Activated CD4-positive, CD25-positive, alpha-beta regulatory T cell (primary cell): ENCODE measurements at places on chromosomes 6 and 20.

- no peak for DNase-seq
Observed at GRCh38 chr20:58695084-58695722, 2.6 kb downstream of the NPEPL1 start.

GRCh38 chr6:44171899-44172546, 13.4 kb downstream of the CAPN11 start:
- no peak for DNase-seq

- DNase-seq, result no peak
Observed at GRCh38 chr20:38260378-38261053, at the start of gene KIAA1755. TSS of gene KIAA1755 (minus strand) at chr20:38260735. CDS start at chr20:38260500, 235 bp downstream.

GRCh38 chr6:52305948-52306767, 21.6 kb upstream of the MCM3 start:
- no peak for DNase-seq

DNA sequence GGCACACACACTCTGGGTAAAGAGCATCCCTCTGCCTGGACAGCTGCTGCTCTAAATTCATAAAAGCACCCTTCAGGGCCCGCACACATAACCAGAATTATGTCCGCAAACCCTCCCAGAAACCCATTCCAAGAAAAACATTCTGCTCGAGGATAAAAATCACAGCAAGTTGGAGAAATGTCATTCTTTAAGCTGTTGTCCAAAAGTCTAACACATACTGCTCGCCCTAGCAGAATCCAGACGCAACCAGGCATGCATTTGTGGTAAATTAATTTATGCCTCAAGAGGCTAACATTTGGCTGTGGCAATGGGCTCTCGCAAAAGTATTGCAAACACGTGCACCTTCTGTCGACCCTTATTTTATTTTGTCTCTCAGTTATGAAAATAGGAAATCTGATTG, 116.1 kb upstream of the INSM1 start:
- no peak for DNase-seq

DNA sequence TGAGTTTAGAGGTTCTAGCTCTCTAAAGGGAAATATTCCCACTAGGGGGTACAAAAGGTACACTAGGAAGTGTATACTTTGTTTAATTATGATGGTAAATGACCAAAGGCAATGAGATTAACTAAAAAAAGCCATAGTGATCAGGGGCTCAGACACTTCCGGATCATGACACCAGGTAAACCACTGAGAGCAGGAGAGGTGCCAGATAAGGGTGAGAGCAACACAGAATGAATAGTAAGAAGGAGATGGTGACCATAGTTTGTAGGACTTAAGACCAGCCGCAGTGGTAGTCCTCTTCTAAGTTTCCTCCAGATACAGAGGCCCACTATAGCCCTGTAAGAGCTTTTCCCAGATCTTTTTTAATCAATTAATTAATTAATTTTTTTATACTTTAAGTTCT, 40.8 kb downstream of the OR2J2 start:
- no peak for DNase-seq

- DNase-seq, result no peak
Observed at GRCh38 chr6:153045271-153045670, 42.8 kb upstream of the MTRF1L start.

DNA sequence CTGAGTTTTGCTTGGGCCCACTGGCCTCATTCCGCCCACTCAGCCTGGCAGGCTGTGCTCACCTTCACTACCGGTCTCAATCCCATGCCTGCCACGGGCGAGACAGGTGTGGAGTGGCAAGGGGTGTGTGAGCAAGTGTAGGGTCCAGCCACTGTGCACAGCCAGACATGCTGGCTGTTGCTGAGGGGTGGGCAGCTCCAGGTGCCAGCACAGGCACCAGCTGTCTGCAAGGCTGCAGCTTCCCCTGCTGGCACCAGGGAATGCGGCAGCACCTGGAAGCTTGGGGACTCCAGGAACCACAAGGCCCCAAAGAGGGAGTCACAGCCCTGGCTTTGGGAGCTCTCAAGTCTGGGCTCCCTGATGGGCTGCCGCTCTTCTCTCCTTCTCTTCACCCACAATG, 372.7 kb downstream of the CBLN4 start:
- no peak for DNase-seq

DNA sequence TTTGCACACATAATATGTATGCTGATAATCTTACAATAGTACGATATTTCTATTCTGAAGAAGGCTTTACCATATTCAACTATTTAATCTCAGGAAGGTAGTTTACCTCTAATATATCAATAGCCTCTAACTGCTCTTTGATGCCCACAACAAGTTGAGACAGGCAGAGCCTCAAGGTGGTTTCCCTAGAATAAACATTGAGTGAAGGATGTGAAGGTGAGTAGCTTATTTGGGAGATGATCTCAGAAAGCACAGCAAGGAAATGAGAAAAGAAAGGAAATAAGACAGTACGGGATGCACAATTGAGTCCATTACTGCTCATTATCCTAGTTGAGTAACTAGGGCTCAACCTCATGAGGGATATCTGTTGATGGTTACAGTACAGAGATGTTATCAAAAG, 638.4 kb downstream of the MAFB start:
- no peak for DNase-seq

DNA sequence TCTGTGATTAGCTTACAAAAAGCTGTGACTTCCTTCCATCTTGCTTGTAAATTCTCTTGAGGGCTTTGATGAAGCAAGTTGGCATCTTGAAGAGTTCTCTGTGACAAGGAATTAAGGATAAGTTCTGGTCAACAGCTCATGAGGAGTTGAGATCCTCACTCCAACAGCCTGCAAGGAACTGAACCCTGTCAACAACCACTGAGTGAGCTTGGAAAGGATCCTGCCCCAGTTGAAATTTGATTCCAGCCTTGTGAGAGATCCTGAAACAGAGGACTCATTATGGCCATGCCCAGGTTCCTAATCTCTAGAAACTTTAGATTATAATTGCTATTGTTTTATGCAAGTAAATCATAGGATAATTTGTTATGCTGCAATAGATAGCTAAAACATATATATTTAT, 133.7 kb downstream of the PTCHD4 start:
- DNase-seq, result no peak

DNA sequence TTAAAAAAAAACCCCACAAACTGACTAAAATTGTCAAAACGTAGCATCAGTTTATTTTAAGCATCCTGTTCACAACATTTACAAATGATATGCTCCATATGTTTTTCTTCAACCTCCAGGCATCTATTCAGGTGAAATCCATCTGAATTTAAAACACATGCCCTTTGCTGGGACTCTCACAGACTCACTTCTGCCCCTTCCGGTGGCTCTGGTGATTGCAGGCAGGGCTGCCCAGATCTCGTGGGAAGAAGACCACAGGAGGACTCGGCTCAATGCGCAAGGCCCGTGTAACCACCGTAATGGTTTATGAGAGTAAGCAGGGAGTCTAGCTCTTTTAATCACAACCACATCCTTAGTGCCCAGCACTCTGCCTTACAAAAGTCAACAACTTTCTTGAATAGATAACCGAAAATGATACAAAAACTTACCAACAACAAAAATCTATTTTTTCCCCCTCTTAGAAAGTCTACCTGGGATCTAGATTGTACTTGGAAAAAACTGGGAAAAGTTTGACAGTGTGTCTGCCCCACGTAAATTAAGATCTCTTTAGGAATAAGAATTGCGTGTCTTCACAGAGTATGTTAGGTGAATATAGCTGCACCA, 139.1 kb downstream of the KIF16B start:
- peak; percentile 4 for DNase-seq
